NCI-H1694 (cell line): ENCODE measurements at places on chromosomes 4 and X.

GRCh38 chrX:104122829-104123228 is 10.5 kb downstream of the ZCCHC18 start:
- DNase-seq, result no peak

- DNase-seq, result no peak
Observed at GRCh38 chr4:92421920-92422319, 118.2 kb downstream of the GRID2 start.

GRCh38 chr4:78464265-78464664 is 87.3 kb upstream of the ANXA3 start:
- no peak for DNase-seq

- DNase-seq, result no peak
Observed at GRCh38 chr4:161573836-161574235, 590.0 kb downstream of the FSTL5 start.

GRCh38 chr4:118289794-118290193 is 63.0 kb downstream of the PRSS12 start:
- no peak for DNase-seq

DNA sequence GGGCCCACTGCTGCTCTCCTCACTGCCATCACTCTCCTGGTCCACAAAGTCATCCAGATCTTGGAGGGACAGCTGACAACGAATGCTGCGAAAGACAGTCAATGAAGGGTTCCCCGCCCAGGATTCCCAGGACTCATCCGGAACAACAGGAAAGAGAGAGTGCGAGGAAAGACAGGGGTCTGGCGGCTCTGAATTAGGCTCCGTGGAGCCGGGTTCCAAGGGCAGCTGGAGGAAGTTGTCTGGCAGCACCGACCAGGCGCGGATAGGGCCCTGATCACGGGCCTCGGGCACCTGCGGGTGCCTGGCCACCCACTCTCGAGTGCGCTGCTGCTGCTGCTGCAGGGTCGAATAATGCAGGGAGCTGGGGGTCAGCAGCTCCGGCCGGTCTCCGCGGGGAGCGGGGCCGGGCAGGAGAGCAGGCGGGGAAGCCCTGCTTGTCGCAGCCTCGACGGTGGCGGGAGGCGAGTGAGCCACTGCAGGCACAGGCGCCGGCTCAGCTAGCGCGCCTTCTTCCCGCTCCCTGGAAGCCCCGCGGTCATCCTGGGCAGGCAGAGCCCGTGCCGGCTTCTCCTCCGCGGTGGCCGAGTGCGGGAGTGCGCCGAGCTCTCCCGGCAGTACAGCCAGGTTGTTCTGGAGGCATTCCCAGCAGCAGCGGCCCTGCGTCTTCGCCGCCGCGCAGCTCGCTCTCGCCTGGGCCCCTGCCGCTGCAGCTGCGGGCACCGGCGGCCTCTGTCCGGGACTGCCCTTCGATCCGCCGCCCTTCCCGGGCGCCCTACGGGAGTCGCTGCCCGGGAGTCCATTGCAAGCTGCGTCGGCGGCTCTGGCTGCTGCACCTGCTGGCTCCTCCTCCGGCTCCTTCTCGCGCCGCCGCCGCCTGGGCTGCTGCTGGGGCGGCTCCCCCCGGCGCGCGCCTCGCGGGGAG is 1.1 kb downstream of the SOWAHB start:
- no peak for DNase-seq

- DNase-seq, result peak; percentile 2
Observed at GRCh38 chr4:122577808-122578781, 42.8 kb downstream of the IL21 start.

- no peak for DNase-seq
Observed at GRCh38 chrX:122094611-122095010, 1047.2 kb downstream of the GLUD2 start.

GRCh38 chr4:106034220-106034619 is 138.9 kb downstream of the NPNT start:
- DNase-seq, result no peak
